ENCODE measurements at places on chromosomes 13 and 19. TPM values are rescaled to one million over a fixed set of nuclear protein-coding genes. Genes with fewer than 3 reads are reported as not detected.
A peak's percentile ranks its signal among the peaks of the same experiment; 100 is the strongest.

Gene PRMT1
- 175 TPM for total RNA-seq

Gene ZNF254
- 11.3 TPM for total RNA-seq

Gene IGFL2
- total RNA-seq = not detected

GRCh38 chr13:39455521-39456175, 147.3 kb downstream of the LHFPL6 start:
- DNase-seq = no peak

GRCh38 chr13:71214821-71215220, 652.2 kb downstream of the DACH1 start:
- DNase-seq = no peak

DNA sequence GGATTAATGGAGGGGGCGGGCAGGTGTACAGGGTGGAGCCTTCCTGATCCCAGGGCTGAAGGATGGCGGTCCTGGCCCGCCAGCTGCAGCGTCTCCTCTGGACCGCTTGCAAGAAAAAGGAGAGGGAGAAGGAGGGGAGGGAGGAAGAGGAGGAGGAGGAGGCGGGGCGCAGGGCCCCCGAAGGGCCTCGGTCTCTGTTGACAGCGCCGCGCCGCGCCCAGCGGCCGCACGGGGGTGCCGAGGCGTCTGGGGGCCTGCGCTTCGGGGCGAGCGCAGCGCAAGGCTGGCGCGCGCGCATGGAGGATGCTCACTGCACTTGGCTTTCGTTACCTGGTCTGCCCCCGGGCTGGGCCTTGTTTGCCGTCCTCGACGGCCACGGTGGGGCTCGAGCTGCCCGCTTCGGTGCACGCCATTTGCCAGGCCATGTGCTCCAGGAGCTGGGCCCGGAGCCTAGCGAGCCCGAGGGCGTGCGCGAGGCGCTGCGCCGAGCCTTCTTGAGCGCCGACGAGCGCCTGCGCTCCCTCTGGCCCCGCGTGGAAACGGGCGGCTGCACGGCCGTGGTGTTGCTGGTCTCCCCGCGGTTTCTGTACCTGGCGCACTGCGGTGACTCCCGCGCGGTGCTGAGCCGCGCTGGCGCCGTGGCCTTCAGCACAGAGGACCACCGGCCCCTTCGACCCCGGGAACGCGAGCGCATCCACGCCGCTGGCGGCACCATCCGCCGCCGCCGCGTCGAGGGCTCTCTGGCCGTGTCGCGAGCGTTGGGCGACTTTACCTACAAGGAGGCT, at the start of gene PPM1N:
Gene PPM1N, plus strand, starts transcription at position 33 of the 785 bp plus-strand sequence. Its CDS starts 30 bp downstream, at position 63.
- DNase-seq = no peak

- no peak for DNase-seq
Measured at GRCh38 chr19:43416951-43417623, 2.4 kb downstream of the TEX101 start.

DNA sequence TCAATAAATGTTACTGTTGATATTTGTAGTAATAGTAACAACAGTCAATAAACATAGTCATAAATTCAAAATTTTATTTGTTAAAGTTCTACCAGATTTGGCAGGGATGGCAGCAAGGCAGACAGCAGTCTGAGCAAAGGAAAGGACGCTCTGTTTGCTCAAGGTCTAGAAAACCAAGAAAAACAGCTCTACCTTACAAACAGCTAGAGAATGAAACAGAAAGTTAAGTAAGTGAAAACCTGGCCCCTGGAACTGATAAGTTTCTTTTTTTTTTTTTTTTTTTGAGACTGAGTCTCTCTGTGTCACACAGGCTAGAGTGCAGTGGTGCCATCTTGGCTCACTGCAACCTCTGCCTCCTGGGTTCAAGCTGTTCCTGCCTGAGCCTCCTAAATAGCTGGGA, 27.9 kb downstream of the ENOX1 start:
- DNase-seq = no peak

GRCh38 chr13:99984461-99985240, 3.1 kb downstream of the ZIC2 start:
- no peak for DNase-seq

DNA sequence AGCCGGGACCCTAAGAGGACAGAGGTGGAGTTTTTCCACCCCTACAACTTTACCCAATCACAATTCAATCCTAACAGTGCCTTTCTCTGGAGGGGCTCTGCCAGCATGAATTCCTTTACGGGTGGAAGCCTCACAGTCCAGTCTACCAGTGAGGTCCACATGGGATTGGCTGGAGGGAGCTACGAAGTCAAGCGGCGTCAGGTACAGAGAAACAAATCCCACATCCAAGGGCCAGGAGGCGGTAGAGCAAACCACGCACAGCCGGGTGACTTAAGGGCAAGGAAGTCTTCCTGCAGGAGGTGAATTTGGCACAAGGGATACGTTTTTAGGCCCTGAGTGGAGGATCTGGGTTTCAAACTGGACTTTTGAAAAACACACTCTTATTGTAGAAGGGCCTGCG, 199.6 kb downstream of the UQCRFS1 start:
- DNase-seq = peak; percentile 40

DNA sequence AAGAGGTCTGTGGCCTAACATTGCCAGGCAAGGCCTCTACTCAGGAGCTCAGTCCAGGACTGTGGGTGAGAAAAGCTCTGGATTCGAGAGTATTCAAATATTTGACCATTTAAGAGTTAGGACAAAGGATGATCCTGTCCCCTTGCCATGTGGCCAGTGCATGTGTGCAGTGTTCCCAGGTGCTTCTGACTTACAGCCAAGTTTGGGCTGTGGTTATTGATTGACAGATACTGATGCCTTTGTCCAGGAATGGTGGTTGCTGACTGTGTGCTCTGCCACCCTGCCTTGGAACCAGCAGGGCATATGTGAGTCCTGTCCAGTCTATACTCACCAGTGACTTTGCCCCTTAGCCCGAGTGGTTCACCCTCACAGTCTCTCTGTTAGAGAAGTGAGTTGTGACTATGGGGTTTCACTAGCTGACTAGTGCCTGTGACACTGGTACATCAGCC, 51.9 kb downstream of the GARRE1 start:
- no peak for DNase-seq

Data from sigmoid colon (tissue), 7 donors.